Fibroblast of lung (primary cell): ENCODE measurements at places on chromosomes 12 and 14. TPM values are rescaled to one million over a fixed set of nuclear protein-coding genes. Genes with fewer than 3 reads are reported as not detected.

CRIP2 gene
- total RNA-seq, result 37.5 and 68.5 TPM in 2 replicates

PROX2 gene
- not detected in 2 replicates for total RNA-seq

MUCL1 gene
- not detected in 2 replicates for total RNA-seq

TPH2 gene
- not detected in 2 replicates for total RNA-seq

AQP6 gene
- under 0.01 and 0.17 TPM in 2 replicates for total RNA-seq

ADAMTS20 gene
- total RNA-seq, result not detected in 2 replicates

CLEC1B gene
- not detected in 2 replicates for total RNA-seq

KRT77 gene
- not detected in 2 replicates for total RNA-seq

MSI1 gene
- total RNA-seq, result under 0.01 TPM in 1 of 2 replicates, not detected in the other

MAP1LC3B2 gene
- 0.51 and 1.2 TPM in 2 replicates for total RNA-seq

ACRBP gene
- under 0.01 and 0.33 TPM in 2 replicates for total RNA-seq

LALBA gene
- total RNA-seq, result not detected in 2 replicates

ACADS gene
- 14.1 and 15.9 TPM in 2 replicates for total RNA-seq

MYH6 gene
- not detected in 2 replicates for total RNA-seq

CD163 gene
- 0.26 TPM in 1 of 2 replicates, not detected in the other for total RNA-seq

STAB2 gene
- not detected in 2 replicates for total RNA-seq

RND1 gene
- total RNA-seq, result under 0.01 and 0.17 TPM in 2 replicates

SPIC gene
- total RNA-seq, result not detected in 2 replicates

TOMM20L gene
- not detected in 2 replicates for total RNA-seq

PZP gene
- not detected in 2 replicates for total RNA-seq

PELI2 gene
- total RNA-seq, result 28.5 and 29.2 TPM in 2 replicates

OR4E2 gene
- total RNA-seq, result not detected in 2 replicates
